ENCODE measurements at places on chromosomes 2 and 18.

DNA sequence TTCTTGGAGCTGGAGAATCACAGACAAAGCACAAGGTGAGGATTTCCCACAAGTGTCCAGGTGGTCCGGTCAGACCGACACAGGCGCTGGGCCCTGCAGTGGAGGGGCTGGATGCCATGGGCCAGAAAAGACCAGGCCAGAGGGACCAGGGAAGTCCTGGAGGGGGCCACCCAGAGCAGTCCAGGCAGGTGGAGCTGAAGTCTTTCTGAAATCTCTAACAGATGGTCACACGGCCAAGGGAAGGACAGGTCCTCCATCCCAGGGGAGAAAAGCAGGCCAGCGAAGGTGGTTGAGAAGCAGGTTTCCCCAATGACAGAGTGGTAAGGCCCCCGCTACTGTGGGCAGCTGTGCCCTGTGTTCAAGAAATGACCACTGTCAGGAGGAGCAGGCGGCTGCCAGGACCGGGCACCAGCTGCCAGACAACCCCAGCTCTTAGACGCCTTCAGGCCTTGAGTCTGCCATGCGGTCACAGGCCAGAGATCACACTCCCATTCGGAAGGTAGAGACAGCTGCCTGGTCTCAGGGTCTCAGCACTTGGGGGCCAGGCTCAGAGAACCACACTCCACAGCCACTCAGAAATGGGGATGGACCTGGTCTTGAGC lies 25.9 kb downstream of the HS1BP3 start:
- no peak for DNase-seq

GRCh38 chr2:18752022-18752493 lies 162.7 kb upstream of the NT5C1B start:
- no peak for DNase-seq

- DNase-seq, result no peak
Observed at GRCh38 chr18:449374-449773, 51.1 kb downstream of the COLEC12 start.

GRCh38 chr18:49207361-49207760 lies 253.1 kb downstream of the DYM start:
- DNase-seq, result no peak

GRCh38 chr18:46269275-46269674 lies 165.1 kb downstream of the HAUS1 start:
- no peak for DNase-seq

Data from stimulated activated CD4-positive, alpha-beta T cell treated with anti-CD3 and anti-CD28 coated beads, Interleukin-15, amount 100 ng/mL, for 1 hour (primary cell).